MCF 10A (cell line): ENCODE measurements at places on chromosomes 4 and X.

GRCh38 chr4:56976283-56976836, 1.0 kb downstream of the NOA1 start:
- H3K27me3 ChIP-seq, result no peaks in the 10 kb centered on the region
- peak overlapping the region; percentile 97 for H3K4me3 ChIP-seq
- peak; percentile 18 for DNase-seq
- H3K36me3 ChIP-seq, result peaks cover 63% of the 10 kb centered on the region
- peaks cover 7% of the 10 kb centered on the region for H3K4me1 ChIP-seq

DNA sequence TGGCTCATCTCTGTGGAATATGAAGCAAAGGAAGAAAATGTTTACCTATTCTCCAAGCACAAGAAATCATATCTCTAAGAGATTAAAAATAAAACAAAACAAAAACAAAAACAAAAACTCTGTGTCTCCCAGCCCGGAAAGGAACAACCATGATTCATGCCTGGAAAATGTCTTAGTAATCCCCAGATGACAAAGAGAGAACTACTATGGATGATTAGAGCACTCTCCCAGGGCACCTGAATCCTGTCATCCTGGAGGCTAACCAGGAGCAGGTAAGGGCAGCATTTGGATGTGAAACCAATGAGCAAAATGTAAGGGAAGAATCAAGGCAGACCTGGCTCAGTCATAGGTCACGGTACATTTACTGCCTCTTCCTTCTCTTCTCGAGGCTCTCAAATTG, 1.7 kb upstream of the AKAP4 start:
- DNase-seq, result peak; percentile 9
- H3K36me3 ChIP-seq, result no peaks in the 10 kb centered on the region
- no peak overlapping the region for H3K27ac ChIP-seq

DNA sequence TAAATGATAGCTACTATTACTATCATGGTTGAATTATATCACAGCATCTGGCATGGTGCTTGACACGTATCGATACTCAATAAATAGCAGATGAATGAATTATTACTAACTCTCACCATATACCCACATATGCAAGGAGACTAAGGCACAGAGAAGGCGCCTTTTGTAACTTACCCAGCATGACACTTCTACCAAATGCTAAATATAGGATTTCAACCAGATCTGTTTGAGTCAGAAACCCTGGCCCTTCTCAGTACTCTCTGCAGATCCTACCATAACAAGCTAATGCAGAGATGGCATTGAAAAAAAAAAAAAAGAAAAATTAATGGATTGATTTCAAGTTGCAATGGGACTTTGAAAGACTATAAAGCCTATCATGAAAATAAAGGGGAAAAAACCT, 219.5 kb downstream of the DHX15 start:
- H3K27ac ChIP-seq, result no peak overlapping the region
- H3K27me3 ChIP-seq, result no peaks in the 10 kb centered on the region
- no peaks in the 10 kb centered on the region for H3K36me3 ChIP-seq

DNA sequence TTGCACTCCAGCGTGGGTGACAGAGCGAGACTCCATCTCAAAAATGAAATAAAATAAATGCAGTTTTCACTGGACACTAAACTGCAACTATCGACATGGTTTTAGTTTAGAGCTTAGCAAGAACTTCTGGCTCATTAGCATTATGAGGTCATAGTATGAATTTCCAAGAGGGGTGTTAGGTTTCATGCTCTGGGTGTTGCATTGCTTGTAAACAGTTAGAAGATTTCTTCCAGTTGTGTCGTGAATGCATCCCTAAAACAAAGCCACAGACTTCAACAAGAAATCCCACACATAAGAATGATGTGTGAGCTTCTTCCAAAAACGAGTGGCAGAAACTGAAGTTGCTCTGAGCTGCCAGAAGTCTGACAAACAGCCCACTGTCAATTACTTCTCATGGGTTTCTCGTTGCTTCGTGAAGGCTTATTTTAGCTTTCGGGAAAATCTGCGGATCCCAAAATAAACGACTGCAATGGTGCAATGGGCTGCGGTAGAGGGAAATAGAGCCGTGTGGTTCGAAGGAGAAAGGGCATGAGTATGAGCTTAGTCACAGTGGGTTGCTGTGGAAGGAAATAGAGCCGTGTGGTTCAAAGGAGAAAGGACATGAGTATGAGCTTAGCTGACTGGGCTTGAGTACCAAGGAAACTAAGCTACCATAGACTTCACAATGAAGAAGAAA, 354.9 kb downstream of the DHRSX start:
- H3K27me3 ChIP-seq, result no peaks in the 10 kb centered on the region
- H3K36me3 ChIP-seq, result no peaks in the 10 kb centered on the region
- no peaks in the 10 kb centered on the region for H3K4me1 ChIP-seq
- no peak overlapping the region for H3K4me3 ChIP-seq
- H3K27ac ChIP-seq, result no peak overlapping the region

DNA sequence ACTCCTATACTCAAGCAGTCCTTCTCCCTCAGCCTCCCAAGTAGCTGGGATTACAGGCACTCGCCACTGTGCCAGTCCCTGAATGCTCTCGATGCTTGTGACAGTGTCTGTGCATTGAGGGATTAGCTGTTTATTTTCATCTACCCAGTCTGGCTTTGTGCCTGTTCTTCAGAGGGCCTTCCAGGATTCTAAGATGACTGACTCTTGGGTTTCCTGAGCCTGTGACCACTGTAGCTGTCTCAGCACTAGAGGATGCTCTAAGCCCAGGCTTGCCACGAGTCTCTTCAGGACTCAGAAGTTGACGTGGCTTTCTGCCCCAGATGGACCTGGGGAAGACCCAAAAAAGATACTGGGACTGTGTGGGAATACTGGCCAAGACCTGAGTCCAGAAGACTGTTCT, 201.4 kb downstream of the ARHGAP10 start:
- DNase-seq, result no peak
- H3K4me1 ChIP-seq, result no peaks in the 10 kb centered on the region
- peaks cover 25% of the 10 kb centered on the region for H3K36me3 ChIP-seq
- no peak overlapping the region for H3K27ac ChIP-seq
- no peak overlapping the region for H3K4me3 ChIP-seq
- no peaks in the 10 kb centered on the region for H3K27me3 ChIP-seq

DNA sequence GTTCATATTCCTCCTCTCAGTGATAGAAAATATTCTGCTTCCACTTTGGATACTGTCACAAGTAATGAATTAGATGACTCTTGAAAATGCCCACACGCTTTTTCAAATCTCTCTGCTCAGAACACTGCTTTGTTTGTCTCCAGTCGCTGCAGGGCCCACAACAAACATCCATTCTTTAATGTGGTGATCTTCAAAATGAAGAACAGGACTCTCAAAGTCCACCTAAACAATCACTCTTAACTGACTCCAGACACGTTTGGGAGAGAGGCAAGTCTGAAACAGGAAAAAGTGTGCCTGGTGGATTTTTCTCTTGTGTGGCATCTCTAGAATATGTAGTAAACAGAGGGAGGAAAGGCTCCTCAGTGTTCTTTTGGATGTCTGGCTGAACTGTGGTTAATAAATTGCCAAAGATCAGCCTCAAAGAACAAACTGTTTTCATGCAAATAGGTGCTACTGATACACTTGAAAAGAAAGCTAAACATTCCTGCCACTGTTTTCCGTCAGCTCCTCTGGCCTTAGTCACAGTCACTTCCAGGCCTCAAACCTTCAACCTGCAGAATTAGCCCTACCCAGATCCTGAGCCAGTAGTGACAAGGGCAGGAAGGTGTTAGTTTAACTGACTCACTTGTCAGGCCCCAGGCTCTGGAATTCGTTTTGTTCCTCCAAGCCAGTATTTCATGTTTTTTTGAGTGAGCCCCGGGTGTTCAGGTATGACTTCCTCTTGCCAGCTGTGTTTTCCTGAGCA, 259.6 kb upstream of the GPC4 start:
- H3K4me1 ChIP-seq, result no peaks in the 10 kb centered on the region
- H3K4me3 ChIP-seq, result no peak overlapping the region
- H3K27ac ChIP-seq, result peak overlapping the region; percentile 46
- H3K27me3 ChIP-seq, result peaks cover 46% of the 10 kb centered on the region
- no peak for DNase-seq

GRCh38 chr4:24266951-24267722, 317.2 kb downstream of the DHX15 start:
- H3K27me3 ChIP-seq, result no peaks in the 10 kb centered on the region
- H3K4me1 ChIP-seq, result peaks cover 12% of the 10 kb centered on the region
- DNase-seq, result peak; percentile 36
- no peak overlapping the region for H3K4me3 ChIP-seq
- peak overlapping the region; percentile 54 for H3K27ac ChIP-seq

DNA sequence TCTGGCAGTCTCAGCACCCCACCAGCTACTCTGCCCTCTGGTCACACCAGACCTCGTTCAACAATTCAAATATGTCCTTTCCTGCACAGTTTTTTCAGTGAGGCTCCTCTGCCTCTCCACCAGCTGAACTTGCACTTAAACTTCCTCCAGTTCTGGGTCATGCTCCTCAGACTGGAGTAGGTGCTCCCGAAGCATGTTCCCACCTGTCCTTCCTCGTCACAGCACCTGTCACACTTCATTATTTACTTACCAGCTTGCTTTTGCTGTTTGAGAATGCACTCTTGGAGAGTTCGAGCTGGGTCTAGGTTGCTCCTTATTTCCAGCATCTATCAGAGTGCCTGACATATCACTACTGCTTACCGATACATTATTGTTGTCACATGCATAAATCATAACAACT, 144.8 kb upstream of the TTC29 start:
- H3K27ac ChIP-seq, result no peak overlapping the region
- H3K27me3 ChIP-seq, result no peaks in the 10 kb centered on the region
- peaks cover 5% of the 10 kb centered on the region for H3K4me1 ChIP-seq
- H3K4me3 ChIP-seq, result no peak overlapping the region
- DNase-seq, result no peak

GRCh38 chrX:142503967-142504643, 299.0 kb upstream of the MAGEC2 start:
- no peaks in the 10 kb centered on the region for H3K27me3 ChIP-seq
- H3K4me1 ChIP-seq, result no peaks in the 10 kb centered on the region
- H3K27ac ChIP-seq, result no peak overlapping the region
- H3K4me3 ChIP-seq, result no peak overlapping the region

DNA sequence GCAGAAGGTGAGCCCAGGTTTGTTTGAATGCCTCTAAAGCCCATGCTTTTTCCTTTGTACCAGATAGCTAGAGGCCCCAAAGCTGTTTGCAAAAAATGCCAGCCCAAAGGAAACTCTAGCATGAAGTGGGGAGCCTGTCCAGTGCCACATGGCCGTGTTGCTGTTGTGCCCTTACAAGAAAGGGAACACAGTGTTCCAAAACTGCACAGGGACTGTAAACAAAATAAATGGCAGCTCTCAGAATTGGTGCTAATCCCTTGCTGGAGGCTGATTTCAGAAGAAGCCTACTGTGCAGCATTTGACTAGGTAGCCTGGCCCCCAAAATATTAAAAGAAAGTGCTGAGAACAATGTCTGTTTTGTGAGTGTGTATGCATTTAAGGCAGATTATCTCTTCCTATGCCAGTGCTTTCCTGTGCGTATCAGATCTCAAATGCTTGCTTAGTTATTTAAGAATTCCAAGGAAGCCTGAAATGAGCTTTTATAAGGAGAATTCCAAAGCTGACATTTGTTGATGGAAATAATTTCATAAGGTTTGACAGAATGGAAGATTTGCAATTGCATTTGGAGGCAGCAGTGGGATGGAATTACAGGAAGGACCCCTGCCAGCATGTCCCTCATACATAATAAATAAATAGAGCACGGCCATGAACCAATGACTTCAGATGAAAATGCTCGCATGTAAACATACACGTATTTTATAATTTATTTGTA, 115.7 kb downstream of the IRF2 start:
- H3K36me3 ChIP-seq, result no peaks in the 10 kb centered on the region
- H3K4me1 ChIP-seq, result peaks cover 11% of the 10 kb centered on the region
- no peak overlapping the region for H3K27ac ChIP-seq
- H3K27me3 ChIP-seq, result no peaks in the 10 kb centered on the region
- H3K4me3 ChIP-seq, result no peak overlapping the region
- DNase-seq, result no peak

GRCh38 chr4:129326571-129327460, 230.9 kb downstream of the C4orf33 start:
- no peaks in the 10 kb centered on the region for H3K4me1 ChIP-seq
- no peak overlapping the region for H3K27ac ChIP-seq
- H3K4me3 ChIP-seq, result no peak overlapping the region
- no peaks in the 10 kb centered on the region for H3K27me3 ChIP-seq
- DNase-seq, result no peak
- H3K36me3 ChIP-seq, result no peaks in the 10 kb centered on the region

DNA sequence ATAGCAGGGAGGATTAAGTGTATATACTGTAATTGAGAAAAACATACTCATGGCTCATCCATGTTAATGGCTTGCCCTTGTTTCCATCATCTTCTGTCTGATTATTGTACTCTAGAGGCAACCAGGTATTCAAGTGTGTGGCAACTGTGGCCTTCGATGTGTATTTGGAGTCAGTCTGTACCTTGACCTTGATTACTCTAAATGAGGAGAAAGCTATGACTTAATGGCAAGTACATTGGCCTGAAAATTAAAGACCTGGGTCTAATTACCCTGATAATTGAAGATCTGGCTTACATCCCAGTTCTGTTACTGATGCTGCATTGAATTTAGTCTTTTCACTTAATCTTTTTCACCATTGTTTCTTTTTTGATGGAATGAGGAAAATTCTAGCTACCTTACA, 409.2 kb downstream of the CCSER1 start:
- no peaks in the 10 kb centered on the region for H3K4me1 ChIP-seq
- H3K4me3 ChIP-seq, result no peak overlapping the region
- H3K36me3 ChIP-seq, result no peaks in the 10 kb centered on the region
- no peaks in the 10 kb centered on the region for H3K27me3 ChIP-seq
- no peak for DNase-seq

- no peaks in the 10 kb centered on the region for H3K4me1 ChIP-seq
- H3K4me3 ChIP-seq, result no peak overlapping the region
- H3K27ac ChIP-seq, result no peak overlapping the region
- DNase-seq, result no peak
These were observed 14.2 kb downstream of the CXCR3 start for GRCh38 chrX:71604141-71604540.

- no peaks in the 10 kb centered on the region for H3K36me3 ChIP-seq
- DNase-seq, result peak; percentile 19
- H3K4me1 ChIP-seq, result no peaks in the 10 kb centered on the region
These were observed 320.3 kb downstream of the STK32B start for GRCh38 chr4:5371415-5372190.

- H3K27ac ChIP-seq, result no peak overlapping the region
- no peak overlapping the region for H3K4me3 ChIP-seq
- no peaks in the 10 kb centered on the region for H3K27me3 ChIP-seq
- DNase-seq, result no peak
These were observed 306.3 kb upstream of the PPARGC1A start for GRCh38 chr4:24195991-24196736.

DNA sequence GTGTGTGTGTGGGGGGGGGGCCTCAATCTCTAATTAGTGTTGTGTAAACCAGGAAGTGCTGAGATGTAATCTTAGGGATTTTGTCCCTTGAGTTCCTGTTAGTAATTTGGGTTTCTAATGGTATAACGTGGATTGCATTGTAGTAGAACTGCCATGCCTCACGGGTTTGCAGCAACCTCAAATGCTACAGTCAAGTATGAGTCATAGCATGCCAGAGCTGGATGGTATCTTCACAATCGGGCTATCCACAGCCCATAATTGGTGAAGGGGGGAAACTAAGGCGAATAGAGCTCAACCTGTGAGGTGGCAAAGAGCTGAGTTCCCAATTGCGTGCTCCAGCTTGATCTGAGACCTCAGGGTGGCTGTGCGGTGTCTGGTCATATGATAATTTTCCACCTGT, 2.2 kb upstream of the FMR1NB start:
- H3K27me3 ChIP-seq, result no peaks in the 10 kb centered on the region
